ENCODE measurements at places on chromosomes 5 and 9.

DNA sequence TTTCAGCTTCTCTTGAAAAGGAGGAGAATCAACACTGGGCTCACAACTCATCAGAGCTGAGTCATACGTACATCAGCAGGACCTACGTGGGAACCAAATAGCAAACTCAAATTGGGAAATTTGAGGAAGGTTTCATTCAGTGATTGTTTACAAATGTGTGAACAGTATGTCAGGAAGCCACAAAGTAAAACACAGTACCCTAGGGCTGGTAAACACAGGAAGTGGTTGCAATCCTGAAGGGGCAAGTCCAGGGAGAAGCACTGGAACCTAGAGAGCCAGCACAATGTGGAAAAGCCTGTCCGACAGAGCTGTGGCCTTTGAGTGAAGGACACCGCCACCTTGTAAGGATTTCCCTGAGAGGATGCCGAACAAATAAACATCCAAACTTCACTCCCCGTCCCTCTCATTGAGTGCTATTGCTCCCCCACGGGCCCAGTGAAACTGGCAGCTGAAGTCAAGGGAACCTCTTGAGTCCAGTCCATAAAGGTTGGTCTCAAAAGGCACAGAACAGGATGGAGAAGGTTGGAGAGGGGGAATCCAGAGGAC lies 26.7 kb upstream of the RICTOR start:
- DNase-seq = no peak

GRCh38 chr9:112487799-112488340 lies 1.2 kb downstream of the KIAA1958 start:
- no peak for DNase-seq

GRCh38 chr9:33939924-33940874 lies 108.5 kb downstream of the UBAP2 start:
- DNase-seq = no peak

- no peak for DNase-seq
These were observed 460 bp upstream of the PBX3 start for GRCh38 chr9:125746774-125747052.

- no peak for DNase-seq
These were observed 11.1 kb downstream of the FGF1 start for GRCh38 chr5:142674531-142675469.

DNA sequence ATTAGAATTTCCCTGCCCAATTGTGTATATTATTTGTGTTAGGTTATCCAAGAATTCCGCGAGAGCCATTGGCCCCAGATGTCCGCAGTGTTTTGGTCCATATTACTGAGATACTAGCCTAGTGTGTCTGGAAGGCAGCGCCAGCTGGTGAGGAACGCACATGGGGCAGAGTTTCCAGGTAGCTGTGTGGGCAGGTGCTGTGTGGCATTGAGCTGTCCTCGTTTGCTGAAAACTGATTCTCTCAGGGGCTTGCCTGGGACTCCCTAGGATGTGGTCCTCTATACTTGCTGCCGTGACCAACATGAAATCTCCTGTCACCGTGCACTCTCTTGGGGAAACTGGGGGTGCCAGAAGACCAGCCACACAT lies 288.7 kb downstream of the FANCC start:
- no peak for DNase-seq

- no peak for DNase-seq
These were observed 40.6 kb downstream of the SGCD start for GRCh38 chr5:156367597-156367996.

DNA sequence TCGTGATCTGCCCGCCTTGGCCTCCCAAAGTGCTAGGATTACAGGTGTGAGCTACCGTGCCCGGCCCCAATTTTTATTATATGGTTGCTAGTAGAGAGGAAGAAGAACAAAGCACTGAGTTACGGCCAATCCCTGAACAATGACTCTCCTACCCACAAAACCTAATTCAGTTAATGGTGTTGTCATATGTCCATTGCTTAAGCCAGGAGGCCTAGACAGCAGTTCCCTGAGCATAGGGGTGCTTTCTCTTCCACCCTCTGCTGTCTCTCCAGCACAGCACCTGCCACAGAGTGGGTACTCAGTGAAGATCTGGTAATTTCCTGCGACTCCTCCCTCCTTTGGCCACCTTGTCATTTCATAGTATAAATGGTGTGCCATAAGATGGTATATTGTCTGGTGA lies 21.4 kb upstream of the LTC4S start:
- DNase-seq = no peak

DNA sequence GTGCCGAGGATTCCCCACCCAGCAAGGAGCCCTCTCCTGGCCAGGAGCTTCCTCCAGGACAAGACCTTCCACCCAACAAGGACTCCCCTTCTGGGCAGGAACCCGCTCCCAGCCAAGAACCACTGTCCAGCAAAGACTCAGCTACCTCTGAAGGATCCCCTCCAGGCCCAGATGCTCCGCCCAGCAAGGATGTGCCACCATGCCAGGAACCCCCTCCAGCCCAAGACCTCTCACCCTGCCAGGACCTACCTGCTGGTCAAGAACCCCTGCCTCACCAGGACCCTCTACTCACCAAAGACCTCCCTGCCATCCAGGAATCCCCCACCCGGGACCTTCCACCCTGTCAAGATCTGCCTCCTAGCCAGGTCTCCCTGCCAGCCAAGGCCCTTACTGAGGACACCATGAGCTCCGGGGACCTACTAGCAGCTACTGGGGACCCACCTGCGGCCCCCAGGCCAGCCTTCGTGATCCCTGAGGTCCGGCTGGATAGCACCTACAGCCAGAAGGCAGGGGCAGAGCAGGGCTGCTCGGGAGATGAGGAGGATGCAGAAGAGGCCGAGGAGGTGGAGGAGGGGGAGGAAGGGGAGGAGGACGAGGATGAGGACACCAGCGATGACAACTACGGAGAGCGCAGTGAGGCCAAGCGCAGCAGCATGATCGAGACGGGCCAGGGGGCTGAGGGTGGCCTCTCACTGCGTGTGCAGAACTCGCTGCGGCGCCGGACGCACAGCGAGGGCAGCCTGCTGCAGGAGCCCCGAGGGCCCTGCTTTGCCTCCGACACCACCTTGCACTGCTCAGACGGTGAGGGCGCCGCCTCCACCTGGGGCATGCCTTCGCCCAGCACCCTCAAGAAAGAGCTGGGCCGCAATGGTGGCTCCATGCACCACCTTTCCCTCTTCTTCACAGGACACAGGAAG lies 120.2 kb downstream of the RGS3 start:
- DNase-seq = no peak

DNA sequence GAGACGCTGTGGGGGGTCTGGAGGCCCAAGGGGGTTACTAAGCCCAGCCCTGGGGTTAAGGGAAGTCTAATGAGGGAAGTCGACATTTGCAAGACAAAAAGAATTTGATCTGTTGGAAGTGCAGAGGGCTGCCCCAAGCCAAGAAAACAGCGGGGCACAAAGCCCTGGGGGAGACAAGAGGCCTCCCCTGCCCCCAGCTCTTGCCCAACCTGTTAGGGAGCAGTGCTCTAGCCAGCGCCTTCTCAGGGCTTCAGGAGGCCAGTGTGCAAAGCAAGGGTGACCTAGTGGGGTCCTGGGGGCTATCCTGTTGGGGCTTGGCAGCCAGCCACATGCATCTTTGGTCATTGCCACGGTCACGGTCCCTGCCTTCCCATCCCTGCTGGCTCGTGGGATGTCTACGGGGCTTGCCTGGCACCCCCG lies 25.2 kb downstream of the GFI1B start:
- DNase-seq = no peak

DNA sequence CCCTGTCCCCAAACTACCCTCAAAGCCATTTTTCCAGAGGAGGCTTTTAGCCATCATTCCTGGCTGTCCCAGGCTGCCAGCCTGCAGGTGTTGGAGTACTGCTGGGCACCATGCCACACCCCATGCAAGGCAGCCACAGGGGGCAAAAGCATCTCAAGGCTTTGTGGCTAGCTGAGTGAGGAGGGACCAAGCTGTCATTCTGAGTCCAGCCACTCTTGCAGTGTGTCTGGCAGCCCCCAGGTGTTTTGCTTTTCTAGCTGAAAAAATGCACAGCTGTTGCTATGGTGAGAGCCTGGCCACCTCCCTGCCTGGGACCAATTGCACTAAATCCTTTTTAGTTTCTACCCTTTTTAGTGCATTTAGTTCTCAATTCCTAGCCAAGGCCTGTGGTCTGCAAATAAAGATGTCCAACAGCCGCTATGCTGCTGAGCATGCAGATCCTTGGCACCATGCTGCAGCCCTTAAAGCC lies 50.4 kb upstream of the PTGS1 start:
- DNase-seq = no peak

DNA sequence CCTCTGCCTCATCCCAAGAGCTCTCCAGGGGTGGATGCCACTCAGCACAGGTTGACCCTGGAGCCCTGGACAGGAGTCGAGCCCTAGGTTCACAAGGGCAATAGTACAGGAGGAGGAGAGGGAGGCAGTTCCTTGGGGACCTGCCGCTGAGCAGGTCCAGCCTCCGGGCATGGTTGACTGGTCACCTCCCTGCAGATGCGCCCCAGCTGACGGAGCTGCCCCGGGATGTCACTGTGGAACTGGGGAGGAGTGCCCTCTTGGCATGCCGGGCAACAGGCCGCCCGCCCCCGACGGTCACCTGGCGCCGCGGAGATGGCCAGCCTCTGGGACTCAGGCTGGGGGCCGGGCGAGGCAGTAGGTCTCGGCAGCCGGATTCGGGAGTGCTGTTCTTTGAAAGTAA lies 53.7 kb downstream of the HMCN2 start:
- DNase-seq = no peak

GRCh38 chr9:136117916-136118319 lies 757 bp downstream of the TMEM250 start:
- DNase-seq = no peak

- no peak for DNase-seq
These were observed 16.7 kb downstream of the WHRN start for GRCh38 chr9:114488398-114489129.

DNA sequence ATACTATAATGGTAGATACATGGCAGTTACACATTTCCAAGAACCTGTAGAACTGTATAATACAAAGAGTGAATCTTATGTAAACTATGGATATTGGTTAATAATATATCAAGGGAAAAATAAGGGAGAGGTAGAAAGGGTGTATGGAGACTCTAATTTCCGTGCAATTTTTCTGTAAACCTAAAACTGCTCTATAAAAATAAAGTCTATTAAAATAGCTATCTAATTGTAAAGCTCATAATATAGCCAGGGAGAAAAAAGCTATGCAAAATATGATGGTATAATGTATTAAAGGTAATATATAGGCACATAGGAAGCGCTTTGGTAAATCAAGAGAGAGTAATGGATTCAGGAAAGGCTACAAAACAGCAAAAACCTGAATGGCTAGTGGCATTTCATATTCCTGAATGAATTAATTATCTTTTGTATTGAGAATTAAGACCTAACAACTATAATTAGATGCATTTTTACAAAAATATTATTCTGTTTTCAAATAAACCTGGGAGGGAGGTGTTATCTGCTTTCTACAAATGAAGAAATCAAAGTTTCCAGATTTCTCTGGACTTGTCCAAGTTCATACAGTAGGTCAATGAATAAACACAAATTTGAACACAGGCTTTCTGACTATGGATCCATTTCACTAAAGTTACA lies 22.8 kb downstream of the ANXA1 start:
- DNase-seq = no peak

GRCh38 chr9:123798195-123798594 lies 131.7 kb downstream of the DENND1A start:
- DNase-seq = no peak

DNA sequence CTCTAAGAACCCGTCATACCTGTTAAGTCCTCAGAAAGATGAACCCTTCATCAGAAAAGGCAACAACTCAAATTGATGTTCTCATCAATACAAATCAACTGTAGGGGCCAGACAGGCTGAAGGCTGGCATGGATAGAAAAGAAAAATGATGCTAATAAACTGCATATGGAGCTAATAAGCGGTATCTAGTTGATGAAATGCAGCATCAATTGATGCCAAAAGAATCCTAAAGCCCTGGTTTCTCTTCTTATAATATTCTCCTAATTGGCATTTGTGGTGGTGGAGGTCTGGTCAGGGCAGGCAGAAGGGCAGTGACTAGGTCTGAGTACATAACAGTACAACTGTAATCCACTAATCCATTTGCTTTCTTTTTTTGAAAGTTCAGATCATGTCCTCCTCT lies 322.5 kb downstream of the SPOCK1 start:
- no peak for DNase-seq

GRCh38 chr5:59275170-59275509 lies 618.4 kb downstream of the PDE4D start:
- no peak for DNase-seq

- DNase-seq = no peak
These were observed 37.8 kb downstream of the EBF1 start for GRCh38 chr5:159061834-159062474.

DNA sequence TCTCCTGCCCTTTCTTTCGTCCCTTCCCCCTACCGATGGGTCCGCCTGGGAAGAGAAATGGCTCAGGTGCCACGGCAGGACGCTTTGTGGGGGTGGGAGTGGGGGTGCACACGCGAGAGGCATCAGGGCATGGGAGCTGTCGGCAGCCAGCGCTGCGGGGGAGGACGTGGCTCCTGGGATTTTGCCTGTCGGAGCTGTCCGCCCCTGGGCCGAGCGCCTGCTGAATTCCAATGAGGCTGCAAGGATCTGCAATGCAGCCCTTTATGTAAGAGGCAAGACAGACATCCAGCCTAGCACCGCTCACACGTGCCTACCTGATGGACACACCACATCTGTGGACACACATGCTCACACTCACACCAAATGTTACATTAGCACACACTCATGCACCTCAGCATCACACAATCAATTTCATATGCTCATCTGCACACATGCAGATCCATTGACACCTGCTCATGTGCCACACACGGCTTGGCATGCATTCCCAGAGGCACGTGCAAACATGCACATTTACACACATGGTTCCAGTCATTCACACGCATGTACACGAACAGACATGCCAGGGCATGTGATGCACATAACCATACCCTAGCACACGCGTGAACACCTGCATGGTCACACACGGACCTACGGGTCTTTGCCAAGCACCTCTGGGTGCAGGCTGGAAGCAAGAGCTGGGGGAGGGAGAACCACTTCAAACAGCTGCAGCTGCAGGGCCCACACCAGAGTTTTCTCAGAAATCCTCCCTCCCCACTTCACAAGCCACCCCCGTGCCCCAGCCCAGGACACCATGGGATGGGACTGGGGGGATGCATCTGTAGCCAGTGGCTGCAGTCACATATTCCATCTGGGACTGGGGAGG lies 1.4 kb downstream of the GRIN1 start:
- DNase-seq = no peak

DNA sequence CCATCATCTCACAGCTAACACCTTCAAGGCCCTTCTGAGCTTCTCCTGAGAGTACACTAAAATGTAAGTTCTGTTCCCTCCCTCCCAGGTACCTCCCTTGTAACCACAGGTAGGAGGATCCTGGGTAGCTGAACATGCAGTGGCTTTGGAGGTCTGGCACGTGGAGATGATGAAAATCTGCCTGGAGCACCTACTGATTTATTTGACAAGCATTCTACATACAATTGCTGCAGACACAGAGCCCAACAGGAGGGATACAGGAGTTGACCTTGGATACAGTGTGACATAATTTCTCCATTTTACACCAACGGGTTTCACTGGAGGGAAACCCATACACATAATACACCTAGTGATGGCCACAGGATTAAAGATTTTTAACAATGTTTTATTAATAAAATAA lies 478.7 kb downstream of the SEMA5A start:
- DNase-seq = no peak

- no peak for DNase-seq
These were observed 30.2 kb upstream of the SLC9A3 start for GRCh38 chr5:554284-554988.
